ENCODE measurements at places on chromosomes 11 and 22.

GRCh38 chr11:70338594-70338993 lies 59.7 kb upstream of the CTTN start:
- DNase-seq = no peak

DNA sequence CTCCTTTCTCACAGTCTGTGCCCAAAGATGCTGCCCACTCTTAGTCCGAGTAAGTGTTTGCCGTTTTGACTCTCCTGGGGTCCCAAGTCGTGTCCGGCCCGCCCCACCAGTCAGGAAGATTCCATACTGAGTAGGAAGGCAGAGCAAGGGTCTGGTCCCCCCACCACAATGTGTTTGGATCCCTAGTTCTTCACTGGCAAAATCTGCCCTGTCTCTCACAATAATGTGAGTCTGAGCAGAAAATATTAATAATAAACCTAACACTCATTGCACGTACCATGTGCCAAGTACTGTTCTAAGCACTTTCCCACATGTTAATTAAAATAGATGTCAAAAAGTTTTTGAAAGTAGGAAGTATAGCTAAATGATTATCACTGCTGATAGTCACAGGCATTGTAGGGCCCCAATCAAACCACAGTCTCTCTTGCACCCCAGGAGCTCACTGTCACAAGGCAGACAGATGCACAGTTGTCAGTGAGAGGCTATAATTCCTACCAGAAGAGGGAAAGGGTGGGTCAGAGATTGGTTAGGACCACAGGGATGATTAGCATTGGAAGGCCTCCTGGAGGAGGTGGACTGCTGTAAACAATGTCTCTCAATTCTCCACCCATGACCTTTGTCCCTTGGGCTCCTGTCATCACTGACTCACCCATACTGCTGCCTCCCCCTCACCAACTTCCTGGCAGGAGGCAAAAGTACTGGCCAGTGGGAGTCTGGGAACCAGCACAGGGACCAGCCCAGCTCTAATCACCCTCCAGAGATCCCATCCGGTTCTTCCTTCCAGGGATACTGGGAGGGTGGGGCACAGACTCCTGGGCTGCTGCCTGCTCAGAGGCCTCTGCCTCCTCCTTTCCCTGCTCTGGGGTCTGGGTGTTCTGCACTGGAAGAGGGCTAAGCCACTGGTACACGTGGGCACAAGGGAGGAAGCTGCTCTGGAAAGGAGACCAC lies 1.0 kb upstream of the POLD4 start:
- DNase-seq = no peak

DNA sequence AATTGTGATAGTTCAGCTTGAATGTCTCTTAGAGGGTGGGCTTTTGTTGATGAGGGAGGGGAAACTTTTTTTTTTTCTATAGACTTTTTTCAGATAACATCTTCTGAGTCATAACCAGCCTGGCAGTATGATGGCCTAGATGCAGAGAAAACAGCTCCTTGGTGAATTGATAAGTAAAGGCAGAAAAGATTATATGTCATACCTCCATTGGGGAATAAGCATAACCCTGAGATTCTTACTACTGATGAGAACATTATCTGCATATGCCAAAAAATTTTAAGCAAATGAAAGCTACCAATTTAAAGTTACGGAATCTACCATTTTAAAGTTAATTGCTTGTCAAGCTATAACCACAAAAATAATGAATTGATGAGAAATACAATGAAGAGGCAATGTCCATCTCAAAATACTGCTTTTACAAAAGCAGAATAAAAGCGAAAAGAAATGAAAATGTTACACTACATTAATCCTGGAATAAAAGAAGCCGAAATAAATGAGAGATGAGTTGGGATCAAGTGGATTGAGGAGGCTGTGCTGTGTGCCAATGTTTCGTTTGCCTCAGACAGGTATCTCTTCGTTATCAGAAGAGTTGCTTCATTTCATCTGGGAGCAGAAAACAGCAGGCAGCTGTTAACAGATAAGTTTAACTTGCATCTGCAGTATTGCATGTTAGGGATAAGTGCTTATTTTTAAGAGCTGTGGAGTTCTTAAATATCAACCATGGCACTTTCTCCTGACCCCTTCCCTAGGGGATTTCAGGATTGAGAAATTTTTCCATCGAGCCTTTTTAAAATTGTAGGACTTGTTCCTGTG lies 3.9 kb downstream of the MALAT1 start:
- DNase-seq = no peak

GRCh38 chr11:46999217-46999616 lies 62.7 kb downstream of the CSTPP1 start:
- no peak for DNase-seq

DNA sequence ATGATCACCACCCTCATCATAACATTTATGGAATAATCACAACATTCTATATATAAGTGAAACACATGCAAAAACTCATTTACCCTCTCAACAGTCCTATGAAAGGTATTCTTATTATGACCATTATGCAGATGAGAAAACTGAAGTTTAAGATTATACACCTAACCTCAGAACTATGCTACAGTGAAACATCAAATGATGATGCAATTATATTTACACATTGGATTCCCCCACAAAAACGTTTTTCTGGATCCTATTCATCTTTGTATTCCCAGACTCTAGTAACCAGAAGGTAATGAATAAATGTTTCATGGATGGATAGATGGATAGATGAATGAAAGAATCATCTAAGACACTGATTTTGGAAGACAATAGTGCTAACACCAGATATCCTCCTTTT lies 54.8 kb downstream of the TCP11L1 start:
- DNase-seq = no peak

- no peak for DNase-seq
Observed at GRCh38 chr11:92057849-92058442, 166.7 kb upstream of the FAT3 start.

DNA sequence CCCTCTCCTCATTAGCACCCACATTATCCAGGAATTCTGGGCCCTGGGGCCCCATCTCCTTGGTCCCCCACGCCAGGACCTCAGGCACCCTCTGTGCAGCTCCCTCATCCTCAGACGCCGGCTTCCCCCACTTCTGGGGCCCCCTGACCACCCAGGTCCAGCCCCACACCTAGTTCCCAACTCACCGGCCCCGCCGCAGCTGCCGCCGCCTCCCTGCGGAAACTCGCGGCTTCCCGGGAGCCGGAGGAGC lies at the start of gene PCSK7:
Gene PCSK7 (minus strand): TSS at position 232 of the 250 bp plus-strand sequence. CDS start 2,229 bp downstream, outside the sequence.
- DNase-seq = no peak

All from NCI-H146 (cell line).